Midbrain (tissue), 1 donor: ENCODE measurements at places on chromosomes 1 and 21.
A peak's percentile ranks its signal among the peaks of the same experiment; 100 is the strongest.

DNA sequence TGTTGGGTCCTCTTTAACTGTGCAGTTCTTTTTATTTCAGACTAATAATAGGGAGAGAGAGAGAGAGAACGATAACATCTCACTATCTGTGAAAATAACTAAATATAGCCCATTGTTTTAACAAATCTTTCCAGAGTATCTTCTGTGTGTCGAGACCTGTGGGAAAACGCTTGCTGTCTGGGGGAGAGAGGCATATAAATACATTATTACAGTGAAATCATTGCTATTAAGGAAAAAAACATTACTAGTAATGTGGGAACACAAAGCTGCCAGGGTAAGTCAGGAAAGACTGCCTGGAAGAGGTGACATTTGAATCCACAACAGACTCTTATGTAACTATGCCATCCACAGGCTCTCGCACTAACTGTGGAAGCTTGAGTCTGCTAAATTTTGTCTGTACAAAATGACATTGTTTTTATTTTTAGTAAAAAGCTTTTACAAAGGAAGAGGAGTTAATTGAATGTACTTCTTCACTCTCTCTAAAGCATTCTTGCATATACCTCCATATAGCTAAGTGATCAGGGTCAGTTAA, 59.8 kb upstream of the PGD start:
- no peak for DNase-seq

DNA sequence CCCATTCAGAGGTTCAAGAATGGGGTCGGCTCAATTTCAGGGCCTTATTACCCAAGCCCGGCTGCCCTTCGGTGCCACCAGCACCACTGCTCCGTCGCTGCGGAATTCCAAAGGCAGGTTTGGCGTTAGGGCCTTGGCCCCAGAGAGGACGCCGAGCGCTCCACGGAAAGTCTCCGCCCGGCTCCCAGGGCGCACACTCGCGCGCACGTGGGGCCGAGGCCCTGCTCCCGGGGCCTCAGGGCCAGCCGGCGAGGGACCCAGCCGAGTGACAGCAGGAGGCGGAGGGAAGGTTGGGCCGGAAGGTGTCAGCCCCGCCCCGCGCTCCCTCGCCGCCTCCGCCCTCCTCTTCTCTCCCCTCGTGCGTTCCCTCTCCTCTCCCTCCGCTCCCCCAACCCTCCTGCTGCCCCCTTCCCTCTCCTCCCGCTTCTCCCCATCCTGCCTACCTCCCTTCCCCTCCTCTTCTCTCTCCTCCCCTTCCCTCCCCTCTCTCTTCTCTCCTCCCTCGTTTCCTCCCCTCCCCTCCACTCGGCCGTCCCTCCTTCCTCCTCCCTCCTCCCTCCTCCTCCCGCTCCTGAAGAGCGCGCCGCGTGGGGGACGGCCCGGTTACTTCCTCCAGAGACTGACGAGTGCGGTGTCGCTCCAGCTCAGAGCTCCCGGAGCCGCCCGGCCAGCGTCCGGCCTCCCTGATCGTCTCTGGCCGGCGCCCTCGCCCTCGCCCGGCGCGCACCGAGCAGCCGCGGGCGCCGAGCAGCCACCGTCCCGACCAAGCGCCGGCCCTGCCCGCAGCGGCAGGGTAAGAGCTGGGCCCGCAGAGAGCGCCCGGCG, at the start of gene ETS2:
Gene ETS2, plus strand, starts transcription at position 602 of the 825 bp plus-strand sequence. CDS start 4,106 bp downstream, outside the sequence.
- peak; percentile 83 for DNase-seq

- DNase-seq, result no peak
These were observed 99.2 kb downstream of the TRIM11 start for GRCh38 chr1:228307218-228308023.

- no peak for DNase-seq
These were observed 14.5 kb upstream of the CFAP298 start for GRCh38 chr21:32626621-32627196.

DNA sequence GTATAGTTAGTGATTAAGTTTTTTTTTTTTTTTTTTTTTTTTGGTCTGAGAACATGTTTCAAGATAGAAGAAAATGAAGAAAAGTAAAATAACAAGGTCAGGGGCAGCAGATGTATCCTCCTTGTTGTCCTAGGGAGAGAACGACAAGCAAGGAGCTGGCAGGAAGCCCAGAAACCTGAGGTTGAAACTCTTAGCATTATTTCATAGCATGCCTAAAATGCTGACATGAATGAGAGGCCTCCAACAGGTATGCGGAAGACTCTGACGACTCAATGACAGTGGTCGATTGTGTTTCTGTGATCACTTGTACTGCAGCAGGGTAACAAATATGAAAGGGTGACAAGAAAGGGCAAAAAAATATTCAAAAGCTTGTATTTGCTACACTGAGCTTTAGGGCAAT, 415.9 kb downstream of the PLA2G4A start:
- no peak for DNase-seq

- no peak for DNase-seq
These were observed 127.5 kb upstream of the CHODL start for GRCh38 chr21:18117176-18117575.

DNA sequence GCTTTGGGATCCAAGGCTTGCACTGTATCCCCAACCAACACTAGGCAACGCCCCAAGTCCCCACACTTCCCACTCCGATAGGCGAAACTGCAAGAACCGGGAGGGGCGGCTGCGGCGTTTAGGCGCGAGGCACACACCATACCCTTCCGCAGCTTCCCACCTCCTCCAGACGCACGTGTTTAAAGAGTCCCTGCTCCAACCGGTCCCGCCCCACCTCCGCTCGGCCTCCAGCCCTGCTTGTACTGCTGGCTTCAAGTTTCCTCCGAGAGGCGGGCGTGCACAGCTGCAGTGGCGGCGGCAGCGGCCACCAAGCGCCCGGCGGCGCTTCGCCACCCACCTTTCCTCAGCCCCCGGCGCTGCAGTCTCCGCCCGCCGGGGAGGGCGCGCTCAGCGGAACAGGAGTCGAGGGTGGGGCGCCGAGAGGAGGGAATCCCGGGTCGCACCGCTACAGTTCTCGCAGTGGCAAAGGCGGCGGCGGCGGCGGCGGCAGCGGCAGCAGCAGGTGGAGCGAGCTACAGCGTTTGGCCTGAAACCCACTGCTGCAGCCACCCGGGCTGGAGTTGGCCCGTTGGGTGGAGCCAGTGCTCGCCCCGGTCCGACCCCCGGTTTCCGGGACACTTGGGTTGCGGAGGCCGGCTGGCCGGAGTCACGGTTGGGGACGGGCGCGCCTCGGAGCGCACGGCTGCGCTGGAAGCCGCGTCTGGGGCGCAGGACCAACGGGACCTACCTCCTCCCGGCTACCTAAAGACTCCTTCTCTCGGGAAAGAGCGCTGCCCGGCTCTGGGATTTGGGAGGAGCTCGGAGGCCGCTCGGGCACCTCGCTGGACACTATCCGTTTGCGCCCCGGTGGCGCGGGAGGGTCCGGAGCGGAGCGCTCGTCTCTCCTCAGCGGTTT, at the start of gene CNIH3:
Gene CNIH3, plus strand, starts transcription at position 457 of the 895 bp plus-strand sequence. CDS start 858 bp downstream, outside the sequence.
- no peak for DNase-seq
